ENCODE measurements at places on chromosomes 2 and 18.

GRCh38 chr2:221624475-221624874 lies 52.4 kb upstream of the EPHA4 start:
- no peak for DNase-seq
- H3K27me3 ChIP-seq, result no peaks in the 10 kb centered on the region
- H3K4me1 ChIP-seq, result 0 out of 2 replicates have a peak, but pooled peaks cover 4% of the 10 kb centered on the region
- no peaks in the 10 kb centered on the region for H3K36me3 ChIP-seq
- H3K27ac ChIP-seq, result no peak overlapping the region

DNA sequence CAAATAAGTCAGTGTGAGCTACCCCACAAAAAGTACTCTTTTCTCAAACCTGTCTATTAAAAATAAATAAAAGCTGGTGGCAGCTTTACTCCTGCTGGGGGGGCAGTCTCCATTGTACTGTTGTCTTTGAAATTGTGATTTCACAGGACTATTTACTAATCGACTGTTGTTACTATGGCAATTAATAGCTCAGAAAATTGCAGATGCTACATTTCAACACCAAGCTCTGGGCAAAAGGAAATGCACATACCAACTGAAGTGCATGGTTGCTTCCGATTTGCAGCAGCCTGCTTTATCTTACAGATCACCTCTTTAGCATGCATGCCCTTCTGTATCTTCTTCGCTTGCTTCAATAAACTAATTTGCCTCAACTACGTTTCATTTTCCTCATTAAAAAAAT lies 117.6 kb upstream of the DAPL1 start:
- no peak overlapping the region for H3K27ac ChIP-seq
- H3K36me3 ChIP-seq, result peaks cover 6% of the 10 kb centered on the region
- no peak overlapping the region for H3K4me3 ChIP-seq

GRCh38 chr2:65367524-65367923 lies 64.9 kb downstream of the SPRED2 start:
- peak; percentile 98 for DNase-seq
- H3K36me3 ChIP-seq, result no peaks in the 10 kb centered on the region
- no peaks in the 10 kb centered on the region for H3K27me3 ChIP-seq
- H3K27ac ChIP-seq, result peak overlapping the region; percentile 98
- no peak overlapping the region for H3K4me3 ChIP-seq

DNA sequence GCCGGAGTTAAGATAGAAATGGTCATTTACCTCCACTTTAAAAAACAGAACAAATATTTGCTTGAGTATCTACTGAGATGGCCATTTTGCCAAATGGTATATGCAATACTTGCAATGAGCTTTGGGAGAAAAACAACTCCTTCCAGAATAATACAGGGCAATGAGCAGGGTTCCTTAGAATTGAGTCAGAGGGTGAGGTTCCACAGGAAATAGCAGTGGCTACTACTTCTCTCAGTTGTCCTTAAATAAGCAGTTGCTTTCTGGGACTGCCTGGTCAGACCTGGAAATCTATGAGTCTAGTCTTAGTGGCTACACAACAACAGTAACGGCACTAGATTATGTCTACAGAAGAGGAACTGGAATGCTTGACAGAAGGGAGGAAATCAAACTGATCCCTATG lies 80.9 kb upstream of the CCDC85A start:
- H3K27ac ChIP-seq, result no peak overlapping the region
- DNase-seq, result peak; percentile 7
- no peaks in the 10 kb centered on the region for H3K36me3 ChIP-seq
- no peak overlapping the region for H3K4me3 ChIP-seq

- peak overlapping the region; percentile 53 for H3K4me3 ChIP-seq
- H3K4me1 ChIP-seq, result peaks cover 93% of the 10 kb centered on the region
- DNase-seq, result peak; percentile 98
- H3K27ac ChIP-seq, result peak overlapping the region; percentile 99
- no peaks in the 10 kb centered on the region for H3K27me3 ChIP-seq
These were observed 11.4 kb downstream of the HK2 start for GRCh38 chr2:74845217-74845751.

- no peaks in the 10 kb centered on the region for H3K36me3 ChIP-seq
- H3K27me3 ChIP-seq, result peaks cover 13% of the 10 kb centered on the region
- no peaks in the 10 kb centered on the region for H3K4me1 ChIP-seq
- no peak for DNase-seq
- H3K4me3 ChIP-seq, result no peak overlapping the region
These were observed 453.4 kb downstream of the BCL11A start for GRCh38 chr2:60100034-60100433.

DNA sequence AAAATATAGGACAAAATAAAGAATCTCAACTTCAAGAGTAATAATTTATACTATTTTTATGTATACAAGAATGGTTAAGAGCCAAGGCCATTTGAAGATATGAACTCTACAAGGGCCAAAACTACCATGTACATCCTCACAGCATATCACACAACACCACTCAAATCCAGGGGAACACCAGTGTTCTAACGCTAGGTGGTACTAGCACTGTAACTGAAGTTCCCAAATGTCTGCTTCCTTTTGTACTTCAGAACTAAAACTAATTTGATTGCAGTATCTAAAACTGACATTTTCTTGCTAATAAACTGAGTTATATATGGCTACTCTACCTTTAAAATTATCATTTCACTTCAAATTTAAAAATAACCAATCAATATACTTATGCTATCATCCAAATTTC lies 47.0 kb downstream of the REV1 start:
- H3K27me3 ChIP-seq, result no peaks in the 10 kb centered on the region
- H3K4me3 ChIP-seq, result no peak overlapping the region
- H3K36me3 ChIP-seq, result peaks cover 23% of the 10 kb centered on the region
- peaks cover 4% of the 10 kb centered on the region for H3K4me1 ChIP-seq
- H3K27ac ChIP-seq, result no peak overlapping the region

DNA sequence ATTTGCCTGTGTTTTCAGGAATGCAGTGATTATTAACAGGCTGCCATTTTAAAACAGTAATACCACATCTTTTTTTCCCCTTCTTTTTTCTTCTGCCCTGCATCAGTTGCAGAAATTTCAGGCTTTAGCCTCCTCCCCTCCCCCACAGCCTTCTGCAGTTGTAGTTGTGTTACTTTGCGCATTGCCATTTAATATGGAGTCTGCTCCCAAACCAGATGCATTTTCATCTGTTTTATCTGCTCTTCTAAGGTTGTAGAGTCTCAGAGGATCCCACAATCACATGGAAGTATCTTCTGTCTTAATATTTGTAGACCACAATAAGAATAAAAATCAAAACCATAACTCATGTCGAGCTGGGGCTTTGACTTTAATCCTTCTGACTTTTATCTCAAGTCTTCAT lies 3.8 kb downstream of the ASXL3 start:
- peaks cover 27% of the 10 kb centered on the region for H3K27me3 ChIP-seq
- no peaks in the 10 kb centered on the region for H3K36me3 ChIP-seq

- H3K36me3 ChIP-seq, result no peaks in the 10 kb centered on the region
- no peak overlapping the region for H3K27ac ChIP-seq
- DNase-seq, result no peak
- H3K4me3 ChIP-seq, result no peak overlapping the region
- no peaks in the 10 kb centered on the region for H3K27me3 ChIP-seq
These were observed 50.4 kb downstream of the CCDC102B start for GRCh38 chr18:68848242-68848641.

DNA sequence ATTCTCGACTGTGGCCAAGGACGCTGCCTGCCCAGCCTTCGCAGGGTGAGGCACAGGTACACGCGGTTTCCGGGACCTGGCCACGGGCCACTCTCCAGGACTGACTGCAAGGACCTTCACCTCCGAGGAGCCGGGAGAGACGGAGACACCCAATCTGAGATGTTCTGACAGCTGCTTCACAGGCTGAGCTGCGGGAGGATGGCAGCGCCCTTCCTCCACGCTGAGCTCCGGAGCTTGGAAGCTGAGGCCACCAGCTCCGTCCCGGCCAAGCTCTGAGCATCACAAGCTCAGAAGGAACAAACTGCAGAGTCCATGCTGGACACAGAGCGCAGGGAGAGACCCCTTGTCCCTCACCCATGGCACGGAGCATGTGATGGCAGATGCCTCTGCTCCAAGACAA lies 71.1 kb upstream of the CTDP1 start:
- H3K27me3 ChIP-seq, result 0 out of 2 replicates have a peak, but pooled peaks cover 6% of the 10 kb centered on the region
- no peaks in the 10 kb centered on the region for H3K36me3 ChIP-seq
- H3K4me1 ChIP-seq, result peaks cover 7% of the 10 kb centered on the region
- no peak overlapping the region for H3K27ac ChIP-seq
- DNase-seq, result no peak

DNA sequence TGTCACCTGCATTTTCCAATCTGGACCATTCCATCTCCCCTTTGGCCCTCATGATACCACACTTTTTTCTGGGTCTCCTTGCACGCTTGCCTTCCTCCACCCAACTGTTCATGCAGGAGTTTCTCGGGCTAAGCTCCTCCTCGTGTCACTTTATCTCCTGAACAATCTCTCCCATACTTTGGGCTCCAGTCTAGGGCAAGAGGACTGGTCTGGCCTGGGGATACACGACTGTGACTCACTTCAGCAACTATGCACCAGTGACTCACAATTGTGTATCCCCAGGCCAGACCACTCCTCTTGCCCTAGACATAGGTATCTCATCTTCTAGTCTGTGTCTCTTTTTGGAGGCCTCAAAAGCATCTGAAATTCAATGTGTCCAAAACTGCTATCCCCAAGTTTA lies 149.4 kb upstream of the PTPRM start:
- no peaks in the 10 kb centered on the region for H3K36me3 ChIP-seq
- no peak overlapping the region for H3K4me3 ChIP-seq
- H3K27me3 ChIP-seq, result no peaks in the 10 kb centered on the region
- peaks cover 12% of the 10 kb centered on the region for H3K4me1 ChIP-seq
- DNase-seq, result peak; percentile 91

DNA sequence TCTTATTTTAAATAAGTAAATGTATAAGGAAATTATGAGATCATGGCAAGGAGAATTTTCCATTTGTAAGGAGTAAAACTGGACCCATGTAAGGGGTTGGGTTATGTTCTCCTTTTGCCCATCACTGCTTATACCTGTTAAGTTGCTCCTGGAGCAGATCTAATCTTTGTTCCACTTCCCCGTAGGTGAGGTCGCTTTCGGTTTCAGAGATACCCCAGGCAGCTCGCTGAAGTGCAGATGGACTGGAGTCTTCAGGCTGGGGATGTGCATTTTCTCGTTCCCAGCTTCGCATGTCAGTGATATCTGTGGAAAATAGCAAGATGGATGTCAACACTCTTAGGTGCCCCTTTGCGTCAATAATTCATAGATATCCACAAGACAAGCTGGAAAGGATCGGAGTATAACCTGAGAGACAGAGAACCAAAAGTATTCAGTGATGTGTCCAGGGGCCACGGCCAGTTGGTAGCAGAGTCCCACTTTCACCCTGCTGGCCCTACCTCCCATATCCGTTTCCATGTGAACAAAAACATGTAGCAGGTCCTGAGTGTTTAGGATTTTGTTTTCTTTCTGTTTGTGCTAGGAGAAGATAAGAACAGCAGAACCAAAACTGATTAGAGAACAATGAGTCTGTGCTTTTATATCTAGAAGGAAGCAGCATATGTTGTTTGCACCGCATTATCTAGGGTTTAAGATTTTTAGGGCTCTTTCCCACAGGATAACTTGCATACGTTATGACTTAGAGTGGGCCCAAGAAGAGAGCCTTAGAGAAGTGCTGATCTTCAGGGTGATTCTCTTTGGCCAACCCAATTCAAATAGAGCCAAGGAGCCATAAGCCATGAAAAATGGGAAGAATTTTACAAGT lies 36.0 kb downstream of the GCA start:
- H3K27ac ChIP-seq, result no peak overlapping the region
- H3K4me3 ChIP-seq, result no peak overlapping the region
- H3K4me1 ChIP-seq, result no peaks in the 10 kb centered on the region
- no peaks in the 10 kb centered on the region for H3K36me3 ChIP-seq

DNA sequence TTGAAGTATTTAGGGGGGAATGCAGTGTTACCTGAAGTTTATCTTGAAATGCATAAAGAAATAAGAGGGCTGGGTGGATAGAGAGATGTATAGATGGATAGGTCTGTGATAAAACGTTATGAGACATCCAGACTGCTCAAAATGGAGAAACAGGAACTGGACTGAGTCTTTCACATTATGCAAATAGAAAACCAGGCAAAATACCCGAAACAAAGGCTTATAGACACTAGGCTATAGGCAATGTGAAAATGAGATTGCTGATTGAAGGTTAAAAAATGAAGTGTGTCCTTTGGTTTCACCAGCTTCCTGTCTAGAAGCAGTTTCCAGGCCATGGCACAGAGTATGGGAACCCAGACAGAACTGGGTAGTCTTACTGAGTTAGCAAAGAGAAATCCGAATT lies 24.9 kb upstream of the SLC3A1 start:
- no peak overlapping the region for H3K27ac ChIP-seq
- no peak for DNase-seq
- H3K4me1 ChIP-seq, result peaks cover 9% of the 10 kb centered on the region
- H3K36me3 ChIP-seq, result no peaks in the 10 kb centered on the region

GRCh38 chr2:175840256-175840655 lies 161.8 kb downstream of the LNPK start:
- peaks cover 13% of the 10 kb centered on the region for H3K27me3 ChIP-seq
- H3K4me1 ChIP-seq, result peaks cover 20% of the 10 kb centered on the region
- no peak overlapping the region for H3K27ac ChIP-seq
- H3K4me3 ChIP-seq, result no peak overlapping the region

DNA sequence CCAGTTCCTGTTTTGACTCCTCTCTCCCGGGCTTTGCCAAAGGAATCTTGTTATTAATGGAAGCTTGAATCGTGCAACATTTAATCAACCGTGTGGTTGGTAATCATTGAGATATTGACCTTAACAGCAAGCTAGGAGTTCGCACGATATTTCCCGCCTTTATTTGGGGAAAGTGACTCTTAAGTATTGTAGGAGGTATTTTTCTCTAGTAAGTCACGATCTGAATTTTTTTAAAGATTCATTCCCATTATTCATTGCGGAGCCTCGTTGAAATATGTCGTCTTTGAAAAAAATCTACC lies 663 bp downstream of the NUP35 start:
- H3K27ac ChIP-seq, result peak overlapping the region; percentile 92
- no peaks in the 10 kb centered on the region for H3K27me3 ChIP-seq
- H3K36me3 ChIP-seq, result peaks cover 14% of the 10 kb centered on the region
- peaks cover 15% of the 10 kb centered on the region for H3K4me1 ChIP-seq
- DNase-seq, result no peak

DNA sequence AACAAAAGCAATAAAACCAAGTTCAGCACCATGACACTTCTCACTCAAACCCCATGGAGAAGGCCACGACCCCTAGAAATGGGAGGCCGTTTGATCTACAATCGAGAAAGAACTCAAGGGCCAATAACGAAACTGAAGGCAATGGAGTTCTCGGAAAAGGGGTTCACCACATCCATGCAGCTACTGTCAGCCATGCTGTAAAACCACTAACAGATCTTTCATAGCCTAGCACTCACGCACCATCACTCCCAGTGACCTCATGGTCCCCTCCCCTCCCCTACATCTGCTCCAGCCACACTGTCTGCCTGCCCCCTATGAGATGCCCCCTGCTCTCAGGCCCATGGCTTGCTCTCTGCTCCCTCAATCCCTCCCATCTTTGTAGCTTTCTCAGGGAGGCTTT lies 135.3 kb downstream of the TMEM163 start:
- no peaks in the 10 kb centered on the region for H3K27me3 ChIP-seq
- DNase-seq, result no peak
- no peaks in the 10 kb centered on the region for H3K4me1 ChIP-seq

DNA sequence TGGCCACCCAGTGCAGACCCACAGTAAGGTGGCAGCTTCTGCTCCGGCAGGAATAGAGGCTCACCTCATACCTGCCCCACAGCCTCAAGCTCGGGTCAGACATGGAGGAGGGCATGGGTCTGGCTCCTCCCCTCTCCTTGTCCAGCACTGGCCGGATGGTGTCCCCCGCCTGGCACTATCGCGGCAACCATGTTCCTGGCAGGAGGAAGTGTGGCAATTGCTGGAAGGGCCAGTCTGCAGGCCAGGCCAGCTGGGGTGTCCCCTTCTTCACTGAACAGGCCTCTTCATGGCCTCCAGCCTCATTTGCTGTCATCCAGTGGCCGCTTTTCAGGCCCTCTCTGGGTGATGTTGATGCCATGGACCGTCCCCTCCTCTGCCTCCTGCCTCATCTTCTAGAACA lies 41.4 kb upstream of the SMAD7 start:
- no peaks in the 10 kb centered on the region for H3K36me3 ChIP-seq
- H3K4me1 ChIP-seq, result peaks cover 53% of the 10 kb centered on the region

All from PC-3 (cell line).